Activated T-helper 1 cell treated with anti-CD3 and anti-CD28 coated beads, Interleukin-12 subunit alpha, Interleukin-12 subunit beta, Interleukin-2, Interleukin-4 antibody, amounts not matched to agents 30 ng/mL and 10 ng/mL and 1 ng/mL, durations not matched to agents 14 hours and 24 hours and 36 hours (primary cell): ENCODE measurements at places on chromosomes 2 and 18.

- DNase-seq: no peak
These were observed 44.3 kb downstream of the SNRPD1 start for GRCh38 chr18:21656402-21656801.

DNA sequence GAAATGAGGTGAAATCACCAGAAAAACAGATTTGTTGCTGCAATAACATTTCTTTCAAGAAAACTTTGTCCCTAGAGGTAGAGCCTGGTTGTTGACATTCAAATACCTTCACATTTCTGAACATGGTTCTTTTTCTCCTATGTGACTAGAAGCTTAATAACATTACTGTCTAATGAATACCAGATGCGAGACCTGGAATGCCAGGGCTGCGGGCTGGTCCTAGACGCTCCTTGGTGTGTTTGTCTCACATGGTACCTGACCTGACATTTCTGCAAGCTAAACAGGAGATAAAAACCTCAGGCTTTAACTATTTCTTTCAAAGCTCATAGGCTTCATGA, 38.5 kb downstream of the ACKR3 start:
- DNase-seq: no peak

GRCh38 chr2:105791229-105791628, 46.5 kb downstream of the NCK2 start:
- no peak for DNase-seq

DNA sequence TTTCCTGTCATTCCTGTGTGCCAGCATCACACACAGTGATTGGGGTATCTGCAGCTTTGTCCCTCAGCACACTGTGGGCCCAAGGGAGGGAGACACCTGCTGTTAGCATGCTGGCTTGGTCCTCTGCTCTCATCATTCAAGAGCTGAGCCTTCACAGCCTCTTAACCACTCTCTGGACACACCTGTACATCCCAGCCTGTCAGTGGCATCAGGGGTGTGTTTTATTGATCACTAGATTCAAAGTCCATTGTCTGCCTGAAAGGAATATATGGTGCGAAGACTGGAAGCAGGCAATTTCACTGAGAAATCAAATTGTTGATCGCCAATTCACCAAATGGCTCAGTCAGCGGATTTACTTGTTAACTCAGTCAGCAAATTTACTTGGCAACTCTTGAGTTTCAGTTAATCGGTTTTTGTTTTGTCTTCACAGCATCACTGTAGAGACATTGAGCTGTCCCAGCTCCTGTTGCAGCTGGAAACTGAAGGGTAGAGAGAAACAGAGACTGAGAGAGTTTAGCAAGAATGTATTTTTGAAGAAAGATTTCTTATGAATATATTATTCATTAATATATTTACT, 56.3 kb upstream of the TMEM200C start:
- no peak for DNase-seq
